Lung (tissue), 17 donors: ENCODE measurements at places on chromosomes 11 and 22. TPM values are rescaled to one million over a fixed set of nuclear protein-coding genes. Genes with fewer than 3 reads are reported as not detected.

The PRCP gene
- total RNA-seq: 126 TPM

The DBX1 gene
- total RNA-seq: not detected

The LRRC74B gene
- 9.0 TPM for total RNA-seq

- H3K27me3 ChIP-seq: no peaks in the 10 kb centered on the region
- no peak overlapping the region for H3K4me3 ChIP-seq
- no peaks in the 10 kb centered on the region for H3K36me3 ChIP-seq
- no peaks in the 10 kb centered on the region for H3K4me1 ChIP-seq
- DNase-seq: no peak
Measured at GRCh38 chr22:35114131-35114980, 48.4 kb downstream of the ISX start.

DNA sequence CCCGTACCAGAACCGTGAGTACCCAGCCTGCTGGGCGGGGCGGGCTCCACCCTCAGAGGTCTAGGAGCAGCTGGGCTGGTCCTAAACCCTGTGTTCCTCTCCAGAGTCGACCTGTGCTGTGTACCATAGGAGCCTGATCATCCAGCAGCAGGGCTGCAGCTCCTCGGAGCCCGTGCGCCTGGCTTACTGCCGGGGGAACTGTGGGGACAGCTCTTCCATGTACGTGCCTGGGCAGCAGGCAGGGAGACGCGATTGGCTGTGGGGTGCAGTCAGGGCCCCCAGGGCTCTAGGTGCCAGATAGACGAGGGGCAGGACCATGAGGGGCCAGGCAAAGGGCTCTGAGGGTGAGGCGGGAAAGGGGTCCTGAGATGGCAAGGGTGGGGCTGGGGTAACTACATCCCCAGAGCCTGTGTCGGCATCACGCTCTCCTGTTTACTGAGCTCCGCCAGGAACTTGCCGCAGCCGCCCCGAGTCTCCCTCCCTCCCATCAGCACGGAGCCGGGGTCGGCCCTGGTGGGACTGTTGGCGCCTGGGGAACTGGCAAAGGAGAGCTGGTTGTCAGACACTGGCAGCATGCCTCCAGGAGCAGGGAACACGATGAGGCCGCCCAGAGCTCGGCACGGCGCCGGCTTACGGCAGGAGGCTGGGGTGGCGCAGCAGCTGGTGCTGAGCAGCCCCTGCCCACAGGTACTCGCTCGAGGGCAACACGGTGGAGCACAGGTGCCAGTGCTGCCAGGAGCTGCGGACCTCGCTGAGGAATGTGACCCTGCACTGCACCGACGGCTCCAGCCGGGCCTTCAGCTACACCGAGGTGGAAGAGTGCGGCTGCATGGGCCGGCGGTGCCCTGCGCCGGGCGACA, 22.9 kb upstream of the MUC5B start:
- H3K4me3 ChIP-seq: no peak overlapping the region
- DNase-seq: no peak
- H3K27ac ChIP-seq: no peak overlapping the region
- H3K4me1 ChIP-seq: no peaks in the 10 kb centered on the region
- H3K27me3 ChIP-seq: peaks cover 18% of the 10 kb centered on the region

- H3K36me3 ChIP-seq: no peaks in the 10 kb centered on the region
- DNase-seq: peak; percentile 77
- H3K27ac ChIP-seq: peak overlapping the region; percentile 66
Measured at GRCh38 chr11:125287491-125288210, 123.1 kb downstream of the PKNOX2 start.

GRCh38 chr11:13939961-13940906, 22.3 kb upstream of the SPON1 start:
- H3K27ac ChIP-seq: no peak overlapping the region
- H3K4me3 ChIP-seq: no peak overlapping the region
- peaks cover 7% of the 10 kb centered on the region for H3K4me1 ChIP-seq

DNA sequence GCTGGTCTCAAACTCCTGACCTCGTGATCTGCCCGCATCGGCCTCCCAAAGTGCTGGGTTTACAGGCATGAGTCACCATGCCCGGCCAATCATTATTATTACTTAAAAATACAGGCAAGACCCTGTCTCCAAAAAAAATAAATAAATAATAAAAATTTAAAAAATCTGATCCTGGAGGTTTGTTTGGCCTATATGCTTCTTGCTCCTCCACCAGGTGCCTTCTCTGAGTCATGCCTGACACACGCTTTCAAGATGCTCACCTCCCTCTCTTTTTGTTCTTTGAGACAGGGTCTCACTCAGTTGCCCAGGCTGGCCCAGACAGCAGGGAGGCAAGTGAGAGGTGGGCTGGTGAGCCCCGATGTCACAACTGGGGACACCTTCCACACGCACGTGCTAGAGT, 13.5 kb downstream of the ZC3H7B start:
- H3K27me3 ChIP-seq: no peaks in the 10 kb centered on the region
- no peak for DNase-seq
- H3K36me3 ChIP-seq: peaks cover 3% of the 10 kb centered on the region
- no peak overlapping the region for H3K27ac ChIP-seq
- H3K4me3 ChIP-seq: no peak overlapping the region

GRCh38 chr11:121554552-121554951, 101.8 kb upstream of the SORL1-AS1 start:
- no peak overlapping the region for H3K27ac ChIP-seq
- no peak for DNase-seq
- no peaks in the 10 kb centered on the region for H3K27me3 ChIP-seq
- no peak overlapping the region for H3K4me3 ChIP-seq
- H3K4me1 ChIP-seq: peaks cover 2% of the 10 kb centered on the region
